Neural progenitor cell (in vitro differentiated cells): ENCODE measurements at places on chromosomes 12 and 14.

GRCh38 chr12:96015672-96016071, 19.5 kb upstream of the HAL start:
- H3K4me3 ChIP-seq: no peak overlapping the region
- H3K27me3 ChIP-seq: no peaks in the 10 kb centered on the region
- peaks cover 40% of the 10 kb centered on the region for H3K36me3 ChIP-seq
- DNase-seq: peak; percentile 36
- no peaks in the 10 kb centered on the region for H3K4me1 ChIP-seq

DNA sequence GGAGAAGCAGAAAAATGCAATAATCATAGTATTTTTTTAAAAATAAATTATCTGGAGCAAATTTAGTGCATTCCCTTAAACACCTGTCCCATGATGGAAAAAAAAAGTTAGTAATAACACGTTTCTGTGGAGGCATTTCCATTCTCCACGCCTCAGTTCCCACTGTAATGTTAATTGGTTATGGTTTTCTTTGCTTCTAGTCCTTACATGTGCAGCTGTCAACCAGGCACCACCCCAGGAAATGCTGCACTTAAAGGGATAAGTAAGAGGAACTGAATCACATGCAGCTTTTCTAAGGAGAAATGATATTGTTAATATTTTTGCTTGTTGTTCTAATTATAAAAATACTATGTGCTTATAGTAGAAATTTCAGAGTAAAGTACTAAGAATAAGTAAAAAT, 240.3 kb downstream of the ZFP36L1 start:
- H3K4me1 ChIP-seq: peaks cover 35% of the 10 kb centered on the region
- H3K4me3 ChIP-seq: no peak overlapping the region

- no peaks in the 10 kb centered on the region for H3K27me3 ChIP-seq
- no peak overlapping the region for H3K4me3 ChIP-seq
Measured at GRCh38 chr12:103540319-103540718, 44.6 kb upstream of the C12orf42 start.

DNA sequence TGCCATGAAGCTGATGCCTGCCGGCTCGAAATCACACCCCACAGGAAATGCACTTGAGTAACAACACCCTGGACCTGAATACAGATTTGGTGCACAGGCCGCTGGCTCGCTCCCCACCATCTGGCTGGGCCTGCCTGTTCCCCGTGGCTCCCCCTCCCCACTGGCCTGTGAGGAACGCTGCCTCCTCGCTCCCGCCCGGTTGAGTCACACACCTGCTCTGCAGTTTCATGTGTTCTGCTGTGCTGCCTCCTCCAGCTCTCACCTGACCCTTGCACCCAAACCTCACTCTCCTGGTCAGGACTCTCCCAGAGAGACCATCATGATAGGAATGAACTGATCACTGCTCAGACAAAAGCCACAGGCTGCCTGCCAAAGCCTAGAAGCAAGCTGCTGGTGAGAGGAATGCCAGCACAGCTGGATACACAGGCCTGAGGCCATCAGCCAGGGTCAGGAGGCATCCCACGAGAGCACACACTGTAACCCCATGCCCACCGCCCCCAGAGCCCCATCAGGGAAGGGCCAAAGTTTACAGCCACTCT, 3.8 kb upstream of the SIVA1 start:
- H3K36me3 ChIP-seq: no peaks in the 10 kb centered on the region
- H3K4me3 ChIP-seq: no peak overlapping the region
- peaks cover 11% of the 10 kb centered on the region for H3K4me1 ChIP-seq
- H3K27ac ChIP-seq: no peak overlapping the region

DNA sequence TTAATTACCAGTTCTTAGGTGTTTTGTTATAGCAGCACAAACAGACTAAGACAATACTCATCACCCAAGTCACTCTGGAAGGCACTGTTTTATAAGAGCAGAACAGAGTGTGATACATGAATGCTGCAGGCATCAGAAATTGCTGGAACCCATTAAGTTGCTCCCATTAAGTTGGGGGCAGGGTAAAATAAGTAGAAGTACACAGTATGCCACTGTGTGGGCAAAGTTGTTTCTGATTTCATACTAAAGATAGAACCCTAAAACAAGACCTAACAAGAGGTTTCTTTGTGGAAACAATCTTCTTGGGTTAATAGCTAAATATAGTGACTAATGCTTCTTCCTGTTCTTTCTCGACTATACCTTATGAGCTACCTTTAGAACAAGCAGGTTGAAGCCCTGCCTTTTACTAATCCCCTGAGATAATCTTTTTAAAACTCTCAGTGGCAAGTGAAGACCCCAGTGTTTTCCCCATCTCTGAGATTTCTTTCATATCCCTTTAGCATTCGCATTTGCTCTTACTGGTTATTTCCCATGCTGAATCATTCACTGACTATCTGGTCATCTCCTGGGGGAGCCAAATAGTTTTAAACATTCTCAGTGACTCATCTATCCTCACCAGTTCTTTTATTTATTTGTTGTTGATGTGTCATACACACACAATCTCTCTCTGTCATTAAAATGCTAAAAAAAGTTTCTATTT, 52.3 kb downstream of the SOCS2 start:
- H3K27ac ChIP-seq: no peak overlapping the region
- no peak for DNase-seq
- H3K4me1 ChIP-seq: no peaks in the 10 kb centered on the region
- no peaks in the 10 kb centered on the region for H3K36me3 ChIP-seq
- no peak overlapping the region for H3K4me3 ChIP-seq
